EH (cell line): ENCODE measurements at places on chromosomes 11 and 22.
A peak's percentile ranks its signal among the peaks of the same experiment; 100 is the strongest.

DNA sequence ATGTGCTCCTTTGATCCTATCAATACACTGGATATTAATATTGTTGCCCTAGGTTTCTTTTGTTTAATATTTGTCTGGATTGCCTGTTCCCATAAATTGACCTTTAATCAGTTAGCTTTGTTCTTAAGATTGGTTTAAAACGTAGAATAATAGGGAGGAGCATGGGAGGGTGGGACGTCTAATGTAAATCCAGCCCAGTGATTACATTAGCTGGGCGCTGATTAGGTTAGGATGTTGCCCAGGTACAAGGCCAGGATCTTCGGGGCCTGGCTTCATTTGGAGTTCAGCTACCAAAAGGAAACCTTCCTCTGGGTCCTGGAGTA, at the start of gene SRSF8:
TSS of gene SRSF8 (plus strand) at position 204 of the 323 bp plus-strand sequence. CDS start 308 bp downstream, outside the sequence.
- DNase-seq: no peak

DNA sequence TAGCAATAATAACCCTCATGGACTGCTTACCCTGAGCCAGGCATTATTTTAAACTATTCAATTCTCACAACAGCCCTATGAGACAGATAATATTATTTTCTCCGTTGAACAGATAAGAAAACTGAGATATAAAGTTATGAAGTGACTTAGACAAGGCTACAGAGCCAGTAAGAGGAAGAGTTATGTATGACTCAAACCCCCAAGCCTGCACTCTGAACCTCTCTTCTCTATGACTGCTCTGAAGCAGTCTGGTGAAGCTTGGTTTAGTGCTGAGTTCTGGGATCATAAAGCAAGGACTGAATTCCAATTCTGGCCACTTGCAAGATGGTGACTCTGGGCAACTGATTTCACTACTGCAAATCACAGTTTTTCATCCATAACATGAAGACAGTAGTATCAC, 34.5 kb downstream of the TNKS1BP1 start:
- DNase-seq: peak; percentile 73

DNA sequence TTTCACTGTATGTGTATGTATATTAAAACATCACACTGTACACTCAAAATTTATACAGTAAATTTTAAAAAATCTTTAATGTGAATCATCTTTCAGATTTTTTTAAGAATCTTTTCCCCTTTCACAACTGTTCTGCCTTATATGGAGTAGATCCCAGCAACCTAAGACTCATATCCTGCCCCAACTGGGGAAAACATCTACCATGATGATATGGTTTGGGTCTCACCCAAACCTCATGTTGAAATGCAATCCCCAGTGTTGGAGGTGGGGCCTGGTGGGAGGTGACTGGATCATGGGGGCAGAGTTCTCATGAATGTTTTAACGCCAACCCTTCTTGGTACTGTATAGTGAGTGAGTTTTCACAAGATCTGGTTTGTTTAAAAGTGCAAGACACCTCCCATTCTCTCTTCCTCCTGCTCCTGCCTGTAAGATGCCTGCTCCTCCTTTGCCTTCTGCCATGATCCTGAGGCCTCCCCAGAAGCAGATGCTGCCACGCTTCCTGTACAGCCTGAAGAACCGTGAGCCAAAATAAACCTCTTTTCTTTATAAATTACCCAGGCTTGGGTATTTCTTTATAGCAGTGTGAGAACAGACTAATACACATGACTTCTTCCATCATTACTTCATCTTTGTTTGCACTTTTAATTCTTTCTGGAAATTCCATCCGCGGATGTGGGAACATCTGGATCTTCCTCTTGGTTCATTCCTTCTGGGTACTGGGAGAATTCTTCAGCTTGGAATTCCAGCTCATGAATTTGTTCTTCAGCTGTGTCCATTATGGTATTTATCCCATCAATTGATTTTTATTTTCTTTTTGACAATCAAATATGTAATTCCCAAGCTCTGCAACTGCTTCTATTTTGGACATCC, 36.9 kb downstream of the LINC01488 start:
- DNase-seq: peak; percentile 90

GRCh38 chr11:116439361-116439677, 333.5 kb downstream of the BUD13 start:
- no peak for DNase-seq

DNA sequence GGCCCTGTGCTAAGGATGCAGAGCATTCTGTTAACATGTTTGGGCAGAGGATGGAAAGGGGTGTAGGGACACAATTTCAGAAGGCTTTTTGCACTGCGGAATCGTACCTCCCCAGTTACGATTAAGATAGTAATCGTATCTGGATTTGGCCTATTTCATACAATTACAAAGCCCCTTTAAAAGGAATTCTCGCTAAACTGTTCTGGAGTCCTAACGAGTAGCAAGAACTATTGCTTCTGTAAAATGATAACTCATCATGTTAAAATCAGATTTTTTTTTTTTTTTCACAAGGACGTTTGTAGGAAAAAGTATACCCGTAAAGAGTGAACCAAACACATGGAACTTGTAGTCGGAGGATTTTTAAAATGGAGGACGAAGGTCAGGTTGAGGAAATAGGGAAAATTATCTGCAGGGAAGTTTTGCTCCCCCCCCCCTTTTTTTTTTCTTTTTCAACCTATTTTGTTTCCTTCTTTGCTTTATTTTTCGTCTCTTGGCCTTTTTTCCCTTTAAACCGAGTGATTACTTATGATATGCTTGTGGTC, 934 bp downstream of the HSD17B12 start:
- DNase-seq: peak; percentile 23

- peak; percentile 42 for DNase-seq
Observed at GRCh38 chr11:75850787-75851186, 35.8 kb downstream of the UVRAG start.

DNA sequence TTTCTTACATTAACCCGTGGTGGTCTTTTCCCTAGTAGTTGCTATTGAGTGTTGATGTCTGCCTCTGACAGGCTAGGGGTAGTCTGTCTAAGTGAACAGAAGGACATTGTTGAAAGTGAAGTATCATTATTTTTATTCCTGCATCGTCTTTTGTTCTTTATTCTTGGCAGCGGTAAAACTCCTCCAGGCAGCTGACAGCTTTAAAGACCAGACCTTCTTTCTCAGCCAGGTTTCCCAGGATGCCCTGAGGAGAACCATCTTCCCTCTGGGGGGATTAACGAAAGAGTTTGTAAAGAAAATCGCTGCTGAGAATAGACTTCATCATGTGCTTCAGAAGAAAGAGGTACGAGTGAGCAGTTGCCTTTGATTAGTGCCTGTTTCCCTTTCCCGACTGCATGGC, 14.6 kb downstream of the TRMU start:
- DNase-seq: no peak

DNA sequence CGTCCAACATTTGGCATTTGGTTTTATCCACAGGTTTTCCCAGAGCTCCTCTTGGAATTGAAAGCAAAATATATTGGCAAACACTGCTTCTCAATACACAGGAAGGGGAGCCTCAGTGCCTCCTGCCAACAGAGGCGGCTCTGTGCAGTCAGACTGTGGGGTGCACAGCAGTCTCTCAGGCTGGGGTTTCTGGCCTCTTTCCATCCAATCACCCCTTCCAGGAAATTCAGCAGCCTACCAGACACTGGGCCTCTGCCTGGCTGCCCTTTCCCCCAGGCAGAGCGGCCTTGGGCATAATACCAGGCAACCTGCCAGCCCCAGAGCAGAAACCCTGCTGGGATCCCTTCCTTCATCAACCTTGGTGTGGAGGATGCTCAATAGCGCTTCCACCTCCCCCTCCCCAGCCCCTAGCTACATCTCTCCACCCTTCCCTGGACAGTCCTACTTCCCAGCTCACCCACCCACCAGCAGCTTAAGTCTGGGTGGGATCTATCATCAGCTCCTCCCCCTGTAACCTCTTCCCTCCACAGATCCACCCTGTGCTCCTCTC, 17.8 kb upstream of the RAPSN start:
- DNase-seq: peak; percentile 43

DNA sequence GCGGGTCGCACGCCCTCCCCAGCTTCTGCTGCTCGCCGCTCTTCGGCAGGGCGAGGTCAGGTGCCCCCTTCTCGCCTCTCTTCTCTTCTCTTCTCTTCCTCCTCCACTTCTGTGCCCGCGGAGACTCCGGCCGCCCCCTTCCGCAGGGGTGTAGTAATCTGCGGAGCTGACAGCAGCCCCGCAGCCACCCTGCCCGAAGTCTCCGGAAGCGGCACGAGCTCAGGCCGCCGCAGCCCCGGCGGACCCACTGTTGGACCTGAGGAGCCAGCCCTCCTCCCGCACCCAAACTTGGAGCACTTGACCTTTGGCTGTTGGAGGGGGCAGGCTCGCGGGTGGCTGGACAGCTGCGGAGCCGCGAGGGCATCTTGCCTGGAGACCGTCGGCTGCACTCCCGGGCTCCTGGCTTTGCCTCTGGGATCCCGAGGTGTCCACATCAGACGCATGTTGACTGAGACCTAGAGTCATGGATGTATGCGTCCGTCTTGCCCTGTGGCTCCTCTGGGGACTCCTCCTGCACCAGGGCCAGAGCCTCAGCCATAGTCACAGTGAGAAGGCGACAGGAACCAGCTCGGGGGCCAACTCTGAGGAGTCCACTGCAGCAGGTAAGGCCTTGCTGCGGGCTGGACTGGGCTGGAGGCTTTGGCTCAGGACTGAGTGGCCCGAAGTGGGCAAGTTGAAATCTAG, 486 bp downstream of the STIM1 start:
- peak; percentile 57 for DNase-seq

GRCh38 chr11:122509091-122509490, 146.4 kb upstream of the UBASH3B start:
- no peak for DNase-seq

- DNase-seq: no peak
Observed at GRCh38 chr11:67483831-67484665, 1.2 kb downstream of the AIP start.

GRCh38 chr11:92295175-92296137, 70.8 kb downstream of the FAT3 start:
- DNase-seq: peak; percentile 77

GRCh38 chr22:33002035-33002434, 56.1 kb downstream of the SYN3 start:
- DNase-seq: no peak

- peak; percentile 35 for DNase-seq
Observed at GRCh38 chr22:31950226-31950625, 5.9 kb downstream of the YWHAH start.

GRCh38 chr22:50247748-50248147, 2.9 kb upstream of the TUBGCP6 start:
- DNase-seq: peak; percentile 71

GRCh38 chr22:42837556-42837955, 19.5 kb downstream of the ARFGAP3 start:
- no peak for DNase-seq
